ENCODE measurements at places on chromosomes 2 and 18.

DNA sequence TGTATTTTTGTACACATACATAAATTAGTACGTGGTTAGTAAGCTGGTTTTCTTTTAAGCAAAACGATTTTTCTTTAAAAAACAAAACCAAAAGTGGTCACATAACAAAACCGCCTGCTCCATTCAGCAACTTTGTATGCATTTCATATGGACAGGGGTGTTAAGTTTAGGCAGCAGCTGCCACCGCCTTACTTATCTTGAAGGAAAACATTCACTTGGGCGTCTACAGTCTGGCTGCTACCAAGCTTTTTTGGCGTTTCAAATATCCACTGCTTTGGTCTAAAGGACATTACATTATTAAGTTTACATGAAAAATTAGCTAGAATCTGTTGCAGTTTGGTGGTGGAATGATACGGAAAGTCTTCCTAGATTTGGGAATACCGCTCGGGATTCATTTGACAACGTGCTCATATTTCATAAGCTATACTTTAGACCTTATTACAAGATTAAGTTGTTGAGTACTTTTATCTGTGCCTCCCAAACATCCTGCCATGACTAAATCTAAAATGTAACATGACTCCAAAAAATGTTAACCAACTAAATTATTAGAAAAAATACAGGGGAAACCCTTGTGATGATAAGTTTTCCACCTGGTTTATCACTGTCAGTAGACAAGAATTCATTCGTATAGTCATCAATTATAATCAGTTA, 214.8 kb downstream of the NEDD4L start:
- DNase-seq = no peak

DNA sequence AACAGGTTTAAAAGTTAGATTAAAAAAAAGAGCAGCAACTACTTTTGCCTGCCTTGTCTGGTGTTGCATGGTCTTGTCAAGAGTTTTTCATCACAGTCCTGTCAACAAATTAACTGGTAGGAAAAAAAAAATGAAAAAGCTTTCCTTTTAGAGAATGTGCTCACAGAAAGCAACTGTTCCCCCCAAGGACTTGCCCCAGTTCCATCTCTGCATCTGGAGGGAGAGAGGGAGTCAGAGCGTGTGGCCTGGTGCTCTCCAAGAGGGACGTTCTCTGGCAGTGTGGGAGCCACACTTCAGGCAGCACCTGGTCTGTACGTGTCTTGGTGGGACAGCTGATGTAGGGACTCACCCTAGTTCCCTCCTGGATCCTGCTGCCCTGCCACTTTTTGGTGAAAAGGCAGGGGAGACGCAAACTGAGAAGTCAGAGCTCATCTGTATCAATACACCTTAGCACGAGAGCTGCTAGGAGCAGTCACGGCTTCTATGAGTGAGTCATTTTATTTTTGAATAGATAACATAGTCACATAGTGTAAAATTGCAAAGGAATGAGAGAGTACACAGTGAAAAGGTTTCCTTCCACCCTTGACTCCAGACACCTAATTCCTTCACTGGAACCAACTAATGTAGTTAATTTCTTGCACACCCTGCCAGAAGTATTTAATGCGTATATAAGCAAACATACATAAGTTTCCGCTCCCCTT, 172.5 kb upstream of the MGAT5 start:
- DNase-seq = no peak

DNA sequence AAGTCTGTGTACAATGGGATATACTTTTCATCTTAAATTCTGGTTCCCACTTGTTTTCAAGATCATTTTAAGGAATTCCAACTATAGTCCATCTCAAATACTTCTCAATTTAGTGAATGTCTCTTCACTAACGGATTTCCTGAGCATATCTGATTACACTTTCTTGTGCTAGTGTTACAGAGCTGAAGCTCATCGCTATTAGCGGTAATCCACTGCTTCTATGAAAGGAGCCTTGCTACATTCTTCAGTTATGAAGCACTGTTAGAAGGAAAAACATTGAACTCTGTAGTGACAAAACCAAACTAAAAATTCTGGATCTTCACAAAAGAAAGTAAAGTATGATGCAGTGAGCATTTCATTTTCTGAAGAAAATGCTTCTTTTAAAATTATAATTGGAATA, 72.0 kb downstream of the AGPS start:
- DNase-seq = no peak

GRCh38 chr2:186551323-186552050, 38.4 kb upstream of the ITGAV start:
- no peak for DNase-seq

GRCh38 chr18:906416-907114, 1.9 kb downstream of the ADCYAP1 start:
- no peak for DNase-seq

DNA sequence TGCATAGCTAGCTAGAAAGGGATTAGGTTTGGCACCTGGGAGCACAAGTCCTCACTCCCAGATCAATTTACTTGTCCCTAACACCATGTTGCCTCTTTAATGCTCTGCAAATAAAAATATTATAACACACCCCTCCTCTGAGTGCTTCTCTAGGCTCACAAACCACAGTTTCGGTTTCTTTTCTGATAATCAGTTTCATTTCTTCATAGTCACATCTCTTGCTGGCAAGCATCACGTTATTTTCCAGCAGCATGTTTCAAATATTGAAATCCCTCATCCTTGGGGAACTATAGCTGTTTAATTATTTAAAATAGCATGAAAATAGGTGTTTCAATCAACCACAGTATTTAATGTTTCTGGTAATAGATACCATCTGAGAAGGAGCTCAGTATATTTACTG, 13.9 kb upstream of the SMCHD1 start:
- DNase-seq = no peak

DNA sequence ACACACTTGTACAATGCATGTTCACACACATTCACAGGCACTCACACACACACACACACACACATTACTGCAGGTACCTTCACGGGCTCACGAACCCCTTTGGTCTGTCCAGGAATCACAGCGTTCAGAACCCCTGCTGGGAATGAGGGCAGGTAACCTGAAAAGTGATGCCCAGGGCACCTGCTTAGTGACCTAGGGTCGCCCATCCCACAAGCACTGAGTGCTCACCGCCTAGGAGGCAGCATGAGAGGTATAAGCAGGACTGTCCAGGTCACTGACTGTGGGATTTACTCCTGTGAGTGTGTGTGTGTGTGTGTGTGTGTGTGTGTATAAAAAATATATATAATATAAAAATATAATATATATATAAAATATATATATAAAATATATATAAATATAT, 150.9 kb downstream of the GALR1 start:
- no peak for DNase-seq

GRCh38 chr2:231348173-231348572, 47.3 kb upstream of the B3GNT7 start:
- no peak for DNase-seq

GRCh38 chr2:45992021-45992740, 305.0 kb upstream of the EPAS1 start:
- DNase-seq = no peak

DNA sequence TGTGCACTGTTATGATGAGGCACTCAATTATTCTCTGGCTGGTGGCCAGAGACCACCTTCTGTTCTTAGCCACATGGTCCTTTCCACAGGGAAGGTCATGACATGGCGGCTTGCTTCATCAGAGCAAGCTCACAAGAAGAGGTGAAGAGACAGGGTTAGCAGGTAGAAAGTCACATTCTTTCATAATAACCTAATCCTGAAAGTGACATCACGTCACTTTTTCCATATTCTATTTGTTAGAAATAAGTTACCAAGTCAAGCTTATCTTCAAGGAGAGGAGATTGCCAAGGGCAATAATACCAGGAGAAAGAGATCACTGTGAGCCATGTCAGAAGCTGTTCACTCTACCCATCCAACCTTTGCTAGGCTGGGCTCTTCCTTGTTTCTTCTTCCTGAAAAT, 139.4 kb downstream of the OSR1 start:
- DNase-seq = no peak

DNA sequence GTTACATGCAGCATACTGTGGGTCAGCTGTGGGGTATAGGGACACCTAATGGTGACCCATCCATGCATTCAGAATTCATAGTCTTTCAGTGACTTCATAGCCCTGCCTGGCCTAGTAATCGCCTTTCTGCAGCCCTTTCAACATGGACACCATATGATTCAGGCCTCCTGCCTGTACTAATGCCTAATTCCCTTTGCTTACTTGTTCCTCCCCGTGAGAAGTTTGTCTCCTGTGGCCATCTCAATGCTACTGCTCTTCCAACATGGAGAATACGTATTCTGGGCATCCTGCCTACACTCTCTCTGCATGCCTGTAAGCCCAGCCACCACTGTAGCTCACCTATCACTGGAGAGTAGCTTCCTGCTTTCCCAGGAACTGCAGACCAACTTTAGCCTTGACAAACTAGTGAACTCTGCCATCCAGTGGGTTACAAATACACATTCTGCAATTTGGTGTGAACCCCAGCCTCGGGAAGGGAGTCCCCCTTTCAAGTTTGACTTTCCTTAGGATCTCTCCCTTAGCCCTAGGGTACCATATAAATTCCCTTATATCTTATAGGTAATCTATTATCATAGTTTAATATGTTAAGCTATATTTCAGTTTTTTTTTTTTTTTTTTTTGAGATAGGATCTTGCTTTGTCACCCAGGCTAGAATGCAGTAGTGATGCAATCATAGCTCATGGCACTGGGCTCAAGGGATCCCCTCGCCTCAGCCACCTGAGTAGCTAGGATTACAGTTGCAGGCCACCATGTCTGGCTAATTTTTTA, 22.3 kb downstream of the M1AP start:
- DNase-seq = no peak

DNA sequence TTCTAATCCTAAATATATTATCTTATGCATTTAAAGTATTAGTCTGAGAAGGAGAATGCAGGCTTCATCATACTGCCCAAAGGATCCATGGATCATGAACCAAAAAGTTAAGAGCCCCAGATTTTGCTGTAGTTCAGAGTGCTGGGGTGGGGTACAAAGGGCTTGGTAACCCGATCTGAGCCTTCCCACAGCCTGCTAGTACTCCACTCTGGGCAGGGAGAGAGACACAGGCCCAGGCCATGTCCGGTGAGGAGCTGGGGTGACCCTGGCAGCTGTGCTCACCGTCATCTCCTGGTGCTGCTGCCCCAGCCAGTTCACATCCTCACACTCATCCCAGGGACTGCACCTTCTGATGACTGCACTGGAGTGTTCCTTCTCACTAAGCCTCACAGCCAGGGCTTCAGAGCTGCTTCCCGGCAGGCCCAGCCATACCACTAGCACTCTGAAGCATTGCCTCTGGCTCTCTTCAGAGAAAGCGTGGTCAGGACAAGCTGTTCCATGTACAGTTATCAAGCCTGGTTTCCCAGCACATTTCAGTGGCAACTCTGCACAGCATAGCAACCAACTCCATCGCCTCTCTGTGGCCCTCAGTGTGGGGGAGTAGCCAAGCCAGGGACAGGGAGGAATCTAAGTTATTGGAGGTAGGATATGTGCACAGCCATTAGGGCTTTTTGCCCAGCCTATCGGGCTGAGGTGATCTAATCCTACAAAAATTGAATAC, 189.0 kb upstream of the CTAGE1 start:
- no peak for DNase-seq

DNA sequence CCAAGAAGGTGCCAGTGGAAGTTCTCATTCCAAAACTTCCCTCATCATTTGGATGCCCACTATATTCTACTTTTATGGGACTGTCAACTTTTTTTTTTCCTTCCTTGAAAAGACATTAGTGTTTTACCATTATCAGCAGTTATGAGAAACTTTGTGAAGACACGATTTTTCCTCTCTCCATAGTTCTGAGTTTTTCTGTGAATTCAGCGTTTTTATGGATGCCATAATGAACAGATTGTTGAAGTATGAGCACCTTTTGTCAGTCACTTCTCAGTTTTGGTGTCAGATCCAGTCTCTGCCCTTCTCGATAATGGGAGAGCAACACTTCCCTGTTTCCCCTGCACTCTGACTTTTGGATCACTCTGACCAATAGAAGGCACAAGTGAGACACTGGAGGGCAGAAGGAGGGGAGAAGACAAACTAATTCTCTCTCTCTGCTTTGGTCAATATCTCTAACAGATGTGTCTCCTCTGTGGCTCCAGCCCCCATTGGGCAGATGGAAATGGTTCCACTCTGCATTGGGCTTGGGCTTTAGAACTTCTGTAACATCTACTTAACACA, 53.5 kb upstream of the FN1 start:
- DNase-seq = no peak

DNA sequence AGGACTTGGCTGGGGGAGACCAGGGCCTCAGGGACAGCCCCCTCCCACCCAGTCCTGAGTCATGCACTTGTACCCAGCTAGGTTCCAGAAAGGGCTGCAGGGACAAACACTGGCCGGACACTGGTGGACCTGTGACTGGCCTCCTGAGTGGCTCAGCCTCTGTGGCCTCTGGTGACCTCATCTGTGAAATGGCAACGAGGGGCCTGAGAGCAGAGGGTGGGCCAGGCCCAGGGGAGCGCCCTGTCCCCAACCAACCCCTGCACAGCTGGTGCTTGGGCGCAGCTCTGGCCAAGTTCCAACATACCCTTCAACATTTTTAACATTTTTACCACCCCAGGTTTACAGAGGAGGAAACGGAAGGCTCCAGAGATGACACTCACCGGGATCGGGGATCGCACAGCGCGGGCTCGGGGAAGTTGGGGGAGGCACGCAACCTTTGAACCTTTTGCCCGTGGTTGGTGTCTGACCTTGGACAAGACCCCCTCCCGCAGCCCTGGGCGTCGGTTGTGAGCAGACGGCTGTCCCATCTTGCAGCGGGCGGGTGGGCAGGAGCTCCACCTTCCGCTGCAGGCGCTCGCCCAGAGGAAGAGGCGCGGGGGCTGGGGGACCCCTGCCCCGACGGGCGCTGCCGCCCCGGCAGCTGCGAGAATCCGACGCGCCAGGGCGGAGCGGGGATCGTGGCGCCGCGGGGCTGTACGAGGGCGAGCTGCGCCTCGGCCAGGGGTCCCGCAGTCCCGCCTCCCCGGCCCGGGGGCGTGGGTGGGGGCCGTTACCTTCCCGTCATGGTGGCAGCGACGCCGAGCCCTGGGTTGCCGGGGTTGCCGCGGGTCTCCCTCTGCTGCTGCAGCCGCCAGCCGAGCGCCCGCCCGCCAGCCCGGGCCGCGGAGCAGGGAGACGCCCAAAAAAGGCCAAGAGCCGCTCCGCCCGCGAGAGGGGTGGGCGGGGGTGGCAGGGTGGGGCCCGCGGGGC, 805 bp downstream of the LIMS2 start:
- no peak for DNase-seq

DNA sequence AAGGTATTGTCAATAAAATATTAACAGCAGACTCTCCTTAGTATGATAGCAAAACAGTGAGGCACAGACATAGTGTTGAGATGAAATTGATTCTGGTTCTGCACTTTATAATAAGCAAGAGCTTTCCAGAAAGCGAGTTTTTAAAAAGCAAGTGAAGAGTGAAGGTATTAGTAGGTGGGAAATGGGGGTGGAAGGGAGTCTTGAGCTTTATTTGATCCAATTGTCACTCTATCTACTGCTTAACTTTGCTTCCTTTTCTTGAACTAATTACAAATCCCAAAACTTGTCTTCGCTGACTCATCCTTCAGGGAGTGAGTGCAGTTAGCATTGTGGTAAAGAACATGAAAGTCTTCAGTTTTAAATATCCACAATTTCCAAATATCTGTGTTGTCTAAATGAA, 120.6 kb upstream of the BOD1L2 start:
- DNase-seq = no peak

Data from stimulated activated CD8-positive, alpha-beta memory T cell treated with anti-CD3 and anti-CD28 coated beads, Interleukin-7, amount 100 ng/mL, for 4 hours (primary cell).